ENCODE measurements at places on chromosomes 12 and 14.

DNA sequence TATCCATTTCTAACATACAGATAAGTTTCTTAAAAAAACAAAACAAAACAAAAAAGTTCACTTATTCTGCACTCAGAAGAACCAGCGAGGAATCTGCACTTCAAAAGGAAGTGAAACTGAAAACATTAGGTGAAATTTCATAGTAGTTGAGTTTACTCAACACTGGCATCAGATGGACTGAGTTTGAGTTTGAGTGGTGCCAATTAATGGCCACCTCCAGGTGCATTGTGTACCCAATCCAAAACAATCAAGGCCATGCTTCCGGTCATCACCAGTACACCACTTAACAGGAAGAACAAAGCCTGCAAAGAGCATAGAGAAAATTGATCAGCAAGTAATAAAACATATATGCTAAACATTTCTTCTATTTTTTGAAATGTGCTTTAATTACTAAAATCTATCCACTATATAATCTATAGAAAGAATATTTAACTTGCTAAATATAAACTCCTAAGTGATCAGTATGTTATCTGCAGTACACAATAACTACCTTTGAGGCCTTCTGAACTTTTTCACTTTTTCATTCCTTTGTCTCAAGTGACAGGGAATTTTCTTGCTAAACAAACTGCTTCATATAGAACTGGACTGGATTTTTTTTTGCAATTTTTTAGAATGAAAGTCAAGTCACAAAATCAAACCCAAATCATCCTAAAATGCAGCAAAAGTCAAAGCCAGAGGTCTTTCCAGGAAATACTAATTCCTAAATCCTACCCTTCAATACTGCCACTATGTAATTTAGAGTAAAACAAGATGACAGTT is 11.5 kb downstream of the SLC38A2 start:
- DNase-seq = no peak

GRCh38 chr14:23121361-23121771 is 2.3 kb upstream of the CEBPE start:
- no peak for DNase-seq

- DNase-seq = no peak
These were observed 11.6 kb downstream of the HVCN1 start for GRCh38 chr12:110677206-110677911.

GRCh38 chr12:34361721-34362316 is 339.5 kb downstream of the ALG10 start:
- no peak for DNase-seq
